GM18507 (cell line): ENCODE measurements at places on chromosomes 11 and 22.

GRCh38 chr11:115930291-115930690, 426.1 kb upstream of the CADM1 start:
- DNase-seq, result no peak

DNA sequence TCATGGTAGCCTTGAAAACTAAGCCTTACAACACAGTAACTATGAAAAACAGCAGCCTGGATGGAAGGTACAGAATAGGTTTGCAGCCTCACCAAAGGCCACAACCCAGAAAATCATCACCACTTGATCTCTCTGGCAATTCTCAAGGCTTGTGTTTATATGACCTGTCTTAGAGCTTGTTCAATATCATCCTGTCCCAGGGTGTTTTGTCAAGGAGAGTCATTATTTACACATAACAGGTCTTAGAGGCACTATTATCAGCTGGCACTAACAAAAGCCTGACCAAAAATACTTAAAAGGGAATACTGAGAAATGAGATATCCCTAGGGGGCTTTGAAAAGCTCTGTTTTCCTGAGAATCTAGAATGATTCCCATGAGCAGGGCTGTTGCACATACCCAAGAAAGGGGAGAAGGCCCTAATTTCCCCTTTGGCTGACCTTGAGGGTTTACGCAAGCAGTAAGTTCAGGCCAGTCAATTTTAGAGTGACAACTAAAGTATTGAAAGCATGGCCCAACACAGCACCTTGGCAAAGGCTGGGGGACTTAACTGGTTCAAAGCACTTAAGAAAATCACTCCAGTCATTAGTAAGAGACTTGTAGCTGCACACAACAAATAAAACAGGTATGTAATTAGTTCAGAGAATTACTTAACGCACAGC, 7.9 kb downstream of the SC5D start:
- no peak for DNase-seq

GRCh38 chr11:126755526-126755925, 245.0 kb downstream of the KIRREL3 start:
- DNase-seq, result no peak

- no peak for DNase-seq
These were observed 650 bp upstream of the POU2AF3 start for GRCh38 chr11:111297696-111298095.

DNA sequence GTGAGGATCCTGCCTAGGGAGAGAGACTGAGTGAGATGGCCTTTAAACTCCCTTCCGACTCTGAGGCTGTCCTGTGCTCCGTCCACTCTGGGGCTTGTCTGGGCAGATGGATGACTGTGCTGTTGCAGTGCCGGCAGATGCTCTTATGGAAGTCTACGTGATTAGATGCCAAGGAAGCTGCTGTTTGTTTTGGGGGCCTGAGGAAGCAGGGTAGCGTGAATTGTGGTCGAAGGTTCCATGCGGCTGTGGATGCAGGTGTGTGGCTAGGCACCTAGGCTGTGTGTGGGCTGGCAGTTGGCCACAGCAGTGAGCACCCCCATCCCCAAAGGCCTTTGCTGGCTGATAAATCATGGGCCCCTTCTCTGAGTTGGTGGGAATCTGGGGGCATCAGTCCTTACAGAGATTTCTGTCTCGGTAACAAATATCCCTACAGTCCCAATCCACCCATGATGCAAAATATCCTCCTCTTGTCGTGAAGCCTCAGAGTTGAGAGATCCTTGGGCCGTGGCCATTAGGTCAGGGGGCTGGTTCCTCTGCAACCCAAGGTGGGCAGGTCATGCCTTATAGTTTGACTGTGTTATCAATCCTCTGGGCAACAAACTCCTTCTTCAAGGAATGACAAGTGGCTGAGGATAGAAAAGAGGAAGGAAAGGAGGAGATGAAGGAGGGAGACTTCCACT, 31.2 kb downstream of the AMPD3 start:
- no peak for DNase-seq

DNA sequence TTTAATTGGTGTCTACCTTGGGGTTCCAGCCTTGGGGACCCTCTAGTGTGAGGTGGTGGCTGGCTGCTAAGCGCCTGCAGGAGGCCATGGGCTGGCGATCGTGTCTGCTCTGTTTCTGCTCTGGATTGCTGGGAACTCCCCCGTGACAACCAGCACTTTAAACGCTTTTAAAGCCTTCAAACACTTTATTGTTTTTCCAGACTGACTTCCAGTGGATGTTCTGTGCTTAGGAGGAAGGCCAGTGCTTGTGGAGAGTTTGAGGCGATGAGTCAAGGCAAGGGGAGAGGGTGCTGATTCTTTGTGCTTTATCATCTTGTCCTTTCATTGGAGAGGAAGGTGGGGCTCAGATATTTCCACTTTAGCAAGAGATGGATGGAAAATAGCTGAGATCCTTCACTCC, 81.6 kb downstream of the FLI1 start:
- no peak for DNase-seq

GRCh38 chr11:86067009-86067850, 1.7 kb downstream of the PICALM start:
- DNase-seq, result no peak

DNA sequence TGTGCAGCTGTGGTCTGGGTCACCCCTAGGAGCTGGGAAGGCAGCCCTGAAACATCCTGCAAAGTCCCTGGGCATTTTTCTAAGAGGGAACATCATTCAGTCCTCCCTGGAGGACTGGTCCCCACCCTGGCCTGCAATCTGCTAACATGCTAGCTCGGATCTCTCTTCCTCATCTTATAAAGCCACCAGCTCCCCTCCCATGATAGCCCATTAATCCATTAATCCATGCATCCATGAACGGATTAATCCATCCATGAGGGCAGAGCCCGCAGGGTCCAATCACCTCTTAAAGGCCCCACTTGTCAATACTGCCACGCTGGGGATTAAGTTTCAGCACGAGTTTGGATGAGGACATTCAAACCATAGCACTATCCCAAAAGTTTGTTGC, 12.1 kb downstream of the PRG3 start:
- no peak for DNase-seq

DNA sequence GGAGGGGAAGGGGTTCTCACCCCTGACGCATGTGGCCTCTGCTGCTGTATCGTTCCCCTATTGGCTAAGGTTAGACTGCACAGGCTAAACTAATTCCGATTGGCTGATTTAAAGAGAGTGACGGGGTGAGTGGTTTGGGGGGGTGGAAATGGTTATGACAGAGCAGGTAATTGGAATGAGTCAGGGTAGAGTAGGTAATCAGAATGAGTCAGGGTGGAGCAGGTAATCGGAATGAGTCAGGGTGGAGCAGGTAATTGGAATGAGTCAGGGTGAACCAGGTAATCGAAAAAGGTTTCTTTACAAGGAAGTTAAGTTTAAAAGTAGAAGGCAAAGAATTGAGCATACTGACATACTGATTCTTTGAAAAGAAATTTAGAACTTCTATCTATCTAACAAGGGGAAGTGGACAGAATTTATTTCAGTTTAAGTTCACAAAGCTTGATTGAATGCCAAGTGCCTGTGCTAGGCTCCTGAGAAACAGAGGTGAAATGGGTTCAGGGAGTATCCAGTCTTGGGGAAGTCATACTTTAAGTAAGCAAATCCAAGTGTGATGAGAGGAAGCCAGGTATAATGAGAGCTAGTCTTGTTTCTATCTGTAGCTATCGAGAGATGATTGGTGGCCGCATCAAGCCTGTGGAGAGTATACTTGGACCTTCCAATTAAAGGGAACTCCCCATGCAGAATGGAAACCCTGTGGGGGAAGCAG, 58.0 kb downstream of the C11orf91 start:
- DNase-seq, result no peak

DNA sequence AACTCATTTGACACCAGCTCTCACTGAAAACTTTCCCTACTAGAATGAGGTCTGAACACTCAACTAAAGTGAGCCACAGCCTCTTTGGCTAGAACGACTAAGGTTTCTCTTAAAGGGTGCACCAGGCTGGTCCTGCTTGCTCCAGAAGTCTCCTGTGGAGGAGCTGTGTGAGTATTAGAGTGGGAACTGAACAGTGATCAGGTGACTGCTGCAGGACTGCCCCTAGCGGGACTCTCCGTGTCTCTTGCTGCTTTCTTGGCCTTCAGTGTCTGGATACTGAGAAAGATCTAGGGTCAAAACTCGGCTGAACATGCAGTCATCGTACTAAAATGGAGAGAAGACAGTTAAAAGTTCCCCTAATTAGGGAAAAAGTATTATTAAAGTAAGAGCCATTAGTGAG, 34.6 kb downstream of the FAM118A start:
- no peak for DNase-seq

GRCh38 chr22:17138513-17138912, 17.4 kb upstream of the TMEM121B start:
- no peak for DNase-seq

DNA sequence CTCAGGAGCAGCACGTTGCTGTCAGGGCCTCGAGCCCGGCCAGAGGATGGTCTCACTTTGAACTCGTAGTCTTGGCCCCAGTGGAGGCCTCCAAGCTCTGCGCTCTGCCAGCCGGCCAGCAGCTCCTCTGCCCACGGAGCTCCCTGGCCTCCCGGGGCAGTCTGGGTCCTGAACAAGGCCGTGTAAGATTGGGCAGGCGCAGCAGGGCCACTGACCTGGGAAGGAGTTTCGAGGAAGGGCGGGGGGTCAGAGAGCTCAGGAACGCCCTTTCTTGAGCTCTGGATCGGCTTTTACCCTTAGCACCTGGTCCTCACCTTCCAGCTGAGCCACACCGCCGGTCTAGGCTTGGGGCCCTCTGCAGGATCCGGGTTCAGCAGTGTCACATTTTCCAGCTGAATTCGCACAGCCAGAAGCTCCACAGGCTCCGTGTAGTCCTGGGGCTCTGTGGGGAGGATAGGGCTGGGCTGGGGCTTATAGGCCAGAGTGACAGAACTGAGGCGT, 2.1 kb downstream of the ROBO4 start:
- DNase-seq, result no peak

GRCh38 chr22:30340911-30341685, 14.4 kb upstream of the TBC1D10A start:
- DNase-seq, result no peak

GRCh38 chr22:48261706-48262105, 1499.3 kb downstream of the TBC1D22A start:
- no peak for DNase-seq

DNA sequence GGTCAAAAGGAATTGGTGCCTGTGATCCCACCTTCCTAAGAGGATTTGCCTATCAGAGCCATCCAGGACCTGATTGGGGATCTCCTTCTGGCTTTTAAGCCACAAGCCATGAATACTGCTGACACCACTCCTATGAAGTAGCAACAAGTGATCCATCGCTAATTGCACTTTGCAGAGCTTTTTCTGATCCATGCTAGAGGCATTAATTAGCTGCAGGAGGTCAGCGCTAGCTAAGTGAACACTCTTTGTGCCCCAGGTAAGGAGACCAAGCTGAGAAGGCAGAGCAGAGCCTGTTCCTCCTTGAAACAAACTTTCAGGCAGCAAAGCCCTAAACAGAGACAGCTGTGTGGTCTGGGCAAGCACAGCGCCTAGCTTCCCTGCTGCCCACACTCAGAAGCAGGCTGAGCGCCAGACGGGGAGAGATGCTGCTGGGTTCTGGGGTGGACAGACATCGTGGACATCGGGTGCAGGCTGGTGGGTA, 122.2 kb downstream of the ABTB2 start:
- no peak for DNase-seq

- DNase-seq, result no peak
These were observed 49.7 kb downstream of the OTOG start for GRCh38 chr11:17596711-17597110.

GRCh38 chr11:11985016-11985715, 23.3 kb downstream of the DKK3 start:
- DNase-seq, result no peak

DNA sequence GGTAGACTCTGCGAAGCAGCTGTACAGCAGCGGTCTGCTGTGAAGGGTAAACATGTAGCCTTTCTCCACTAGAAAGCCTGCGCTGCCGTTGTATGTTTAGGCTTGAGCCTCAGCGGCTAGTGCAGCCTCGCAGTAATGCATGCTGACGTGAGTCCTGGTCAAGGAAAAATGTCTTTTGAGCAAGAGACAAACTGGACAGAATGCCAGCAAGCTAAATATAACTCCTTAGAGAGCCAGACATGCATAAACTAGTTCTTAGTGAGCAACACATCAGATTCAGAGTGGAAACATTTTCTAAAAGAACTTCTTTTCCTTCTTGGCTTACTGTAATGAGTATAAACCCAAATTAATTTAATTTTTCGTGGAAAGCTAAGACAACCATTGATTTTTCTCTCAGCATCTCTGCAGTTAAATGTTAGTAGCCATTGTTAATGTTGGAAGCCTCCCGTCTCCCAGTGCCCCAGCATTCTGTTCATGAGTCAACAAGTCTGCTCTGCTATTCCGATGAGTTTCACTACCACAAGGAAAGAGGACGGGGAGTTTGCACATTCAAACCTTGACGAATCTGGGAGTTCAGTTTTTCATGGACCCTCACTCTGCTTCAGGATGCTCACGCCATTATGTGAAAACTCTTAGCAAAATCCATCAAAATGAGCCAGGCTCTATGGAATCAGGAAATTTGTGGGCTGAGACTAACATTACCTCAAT, 51.4 kb downstream of the JAM3 start:
- no peak for DNase-seq

DNA sequence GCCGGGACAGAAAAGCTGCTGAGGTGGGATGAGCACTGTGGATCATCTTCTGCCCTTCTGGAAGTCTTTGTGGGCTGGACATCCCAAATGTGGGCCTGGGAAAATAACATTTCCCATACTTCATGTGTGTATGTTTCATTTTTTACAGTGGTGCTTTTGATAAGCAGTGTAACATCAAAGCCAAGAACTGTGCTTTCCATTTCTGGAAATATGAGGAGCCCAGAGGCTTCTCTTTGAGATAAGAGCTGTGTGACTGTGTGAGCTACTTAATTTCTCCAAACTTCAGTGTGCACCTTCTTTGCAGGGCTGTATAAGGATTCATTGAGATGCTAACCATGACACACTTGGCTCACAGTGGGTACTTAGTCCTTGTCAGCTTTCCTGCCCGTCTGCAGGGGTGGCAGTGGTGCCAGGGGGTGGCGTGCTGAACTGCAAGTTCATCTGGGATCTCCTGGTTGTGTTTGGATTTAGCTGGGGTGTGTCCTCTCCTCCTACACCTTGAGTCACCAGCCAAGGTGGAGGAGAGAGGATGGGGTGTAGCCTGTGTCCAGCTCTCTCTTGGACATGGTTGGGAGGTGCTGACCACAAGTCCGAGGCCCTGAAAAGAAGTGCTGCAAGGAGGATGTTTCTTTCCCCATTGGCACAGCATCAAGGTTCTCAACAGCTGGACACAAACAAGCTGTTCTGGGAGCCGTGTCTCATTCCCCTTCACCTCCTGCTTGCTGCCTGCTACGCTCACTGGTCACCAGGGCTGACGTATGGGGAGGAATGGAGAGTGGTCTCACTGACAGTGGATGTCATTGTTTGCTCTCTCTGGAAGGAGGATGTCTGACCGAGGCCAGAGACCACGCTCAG, 139.4 kb downstream of the TEAD1 start:
- no peak for DNase-seq

DNA sequence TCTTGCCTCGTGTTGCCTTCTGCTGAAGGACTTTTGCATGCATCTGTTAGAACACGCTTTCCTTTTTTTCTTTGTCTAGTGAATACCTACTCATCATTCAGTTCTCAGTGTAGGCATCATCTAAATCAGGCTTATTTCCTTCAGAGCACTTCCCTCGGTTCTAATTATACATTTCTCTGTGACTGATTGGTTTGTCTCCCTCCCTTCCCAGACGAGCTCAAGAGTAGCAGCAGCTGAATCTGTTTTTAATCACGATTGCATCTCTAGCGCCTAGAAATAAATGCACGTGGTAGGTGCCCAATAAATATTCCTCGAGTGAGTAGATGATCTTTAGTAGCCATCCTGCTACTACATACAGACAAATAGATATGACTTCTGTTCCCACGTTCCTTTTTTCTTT, 6.3 kb downstream of the CEP164 start:
- DNase-seq, result no peak
